Stimulated activated CD4-positive, alpha-beta T cell treated with anti-CD3 and anti-CD28 coated beads, Interleukin-1b, Interleukin-23, amount 100 ng/mL, for 24 hours (primary cell): ENCODE measurements at places on chromosomes 4 and X.

GRCh38 chrX:9492901-9493300 is 28.0 kb downstream of the TBL1X start:
- DNase-seq = no peak

GRCh38 chrX:130539721-130540321 is 138.0 kb downstream of the RBMX2 start:
- no peak for DNase-seq

DNA sequence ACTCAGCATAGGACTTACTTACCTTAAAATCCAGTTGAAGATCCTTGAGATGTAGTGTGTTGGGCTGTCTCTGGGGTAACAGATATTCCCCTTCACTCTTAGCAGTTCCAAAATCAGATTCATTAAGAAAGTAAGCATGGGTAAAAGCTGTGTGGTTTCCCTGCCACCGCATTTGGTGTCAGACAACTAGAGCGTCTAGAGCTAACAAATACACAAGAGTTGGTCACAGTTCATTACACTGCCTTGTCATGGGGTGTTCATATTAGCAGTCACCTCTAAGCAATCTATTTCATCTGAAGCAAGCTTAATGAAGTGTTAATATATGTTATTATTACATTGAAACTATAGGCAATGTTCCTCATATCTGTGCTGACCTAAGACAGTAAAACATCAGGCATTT is 342.8 kb downstream of the PPARGC1A start:
- DNase-seq = no peak

DNA sequence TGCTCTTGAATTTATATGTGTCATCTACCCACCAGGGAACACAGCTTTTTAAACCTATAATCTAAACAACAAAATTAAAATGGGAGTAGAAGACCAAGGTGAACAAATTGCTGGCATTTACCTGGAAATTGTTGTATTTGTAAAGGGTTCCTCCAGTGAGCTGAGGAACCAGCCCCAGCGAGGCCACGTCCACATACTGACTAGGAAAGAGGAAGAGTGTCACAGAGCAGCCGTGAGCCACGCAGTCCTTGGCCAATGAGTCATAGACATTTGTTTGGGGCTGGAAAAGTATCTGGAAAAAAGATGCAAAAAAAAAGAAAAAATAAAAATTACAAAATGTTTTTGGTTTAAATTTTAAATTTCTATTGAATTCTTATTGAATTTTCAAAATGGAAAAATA is 58.7 kb downstream of the METTL14 start:
- no peak for DNase-seq

- DNase-seq = no peak
Measured at GRCh38 chr4:40502220-40502619, 127.4 kb downstream of the RBM47 start.
